CD4-positive, alpha-beta T cell (primary cell): ENCODE measurements at places on chromosomes 12 and 14. TPM values are rescaled to one million over a fixed set of nuclear protein-coding genes. Genes with fewer than 3 reads are reported as not detected.

GRCh38 chr14:34003082-34003668 is 52.3 kb upstream of the EGLN3 start:
- H3K27me3 ChIP-seq, result no peaks in the 10 kb centered on the region
- H3K36me3 ChIP-seq, result no peaks in the 10 kb centered on the region
- H3K4me1 ChIP-seq, result no peaks in the 10 kb centered on the region

GRCh38 chr12:68559984-68560850 is 50.5 kb upstream of the RAP1B start:
- no peak for DNase-seq
- no peaks in the 10 kb centered on the region for H3K36me3 ChIP-seq
- no peaks in the 10 kb centered on the region for H3K4me1 ChIP-seq
- H3K27ac ChIP-seq, result no peak overlapping the region

GRCh38 chr12:6631549-6631961 is 4.2 kb downstream of the LPAR5 start:
- H3K4me1 ChIP-seq, result peaks cover 78% of the 10 kb centered on the region

DNA sequence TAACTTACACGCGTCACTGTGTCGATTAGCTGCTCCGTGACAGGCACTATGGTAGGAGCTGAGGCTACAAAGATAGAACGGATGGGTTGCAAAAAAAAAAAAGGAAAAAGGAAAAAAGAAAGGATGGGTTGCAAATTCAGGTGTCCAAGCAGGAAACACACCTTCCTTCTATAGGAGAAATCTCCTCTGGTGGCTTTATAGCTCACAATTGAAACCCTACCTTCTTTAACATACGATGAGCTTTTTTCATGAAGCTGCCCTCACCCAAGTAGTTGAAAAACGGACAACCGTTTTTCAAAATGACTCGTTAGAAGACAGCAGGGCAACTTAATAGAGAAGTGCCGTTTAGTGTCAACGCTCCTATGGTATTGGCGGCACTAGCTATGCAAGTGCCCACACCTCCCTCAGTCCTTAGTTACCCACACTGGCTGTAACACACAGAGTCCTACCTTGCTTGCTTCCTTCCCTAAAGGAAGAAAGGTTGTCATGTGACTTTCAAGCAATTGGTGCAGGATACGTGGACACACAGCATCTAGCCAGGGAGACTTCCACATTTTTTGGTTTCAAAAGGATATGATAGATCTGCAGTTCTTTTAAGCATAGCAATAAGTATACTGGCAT is 682 bp upstream of the TRIP11 start:
- no peaks in the 10 kb centered on the region for H3K27me3 ChIP-seq
- DNase-seq, result no peak
- H3K36me3 ChIP-seq, result peaks cover 3% of the 10 kb centered on the region
- H3K27ac ChIP-seq, result peak overlapping the region; percentile 90
- peaks cover 38% of the 10 kb centered on the region for H3K4me1 ChIP-seq
- H3K4me3 ChIP-seq, result peak overlapping the region; percentile 72

- H3K27ac ChIP-seq, result no peak overlapping the region
- no peak overlapping the region for H3K4me3 ChIP-seq
- H3K36me3 ChIP-seq, result peaks cover 50% of the 10 kb centered on the region
- DNase-seq, result no peak
- no peaks in the 10 kb centered on the region for H3K4me1 ChIP-seq
Measured at GRCh38 chr12:49800421-49801140, 27.6 kb downstream of the NCKAP5L start.

DIO3 gene
- not detected for total RNA-seq

IGFBP6 gene
- total RNA-seq, result not detected

RAD9B gene
- total RNA-seq, result 0.63 TPM
